ENCODE measurements at places on chromosomes 12 and 14.
A peak's percentile ranks its signal among the peaks of the same experiment; 100 is the strongest.

DNA sequence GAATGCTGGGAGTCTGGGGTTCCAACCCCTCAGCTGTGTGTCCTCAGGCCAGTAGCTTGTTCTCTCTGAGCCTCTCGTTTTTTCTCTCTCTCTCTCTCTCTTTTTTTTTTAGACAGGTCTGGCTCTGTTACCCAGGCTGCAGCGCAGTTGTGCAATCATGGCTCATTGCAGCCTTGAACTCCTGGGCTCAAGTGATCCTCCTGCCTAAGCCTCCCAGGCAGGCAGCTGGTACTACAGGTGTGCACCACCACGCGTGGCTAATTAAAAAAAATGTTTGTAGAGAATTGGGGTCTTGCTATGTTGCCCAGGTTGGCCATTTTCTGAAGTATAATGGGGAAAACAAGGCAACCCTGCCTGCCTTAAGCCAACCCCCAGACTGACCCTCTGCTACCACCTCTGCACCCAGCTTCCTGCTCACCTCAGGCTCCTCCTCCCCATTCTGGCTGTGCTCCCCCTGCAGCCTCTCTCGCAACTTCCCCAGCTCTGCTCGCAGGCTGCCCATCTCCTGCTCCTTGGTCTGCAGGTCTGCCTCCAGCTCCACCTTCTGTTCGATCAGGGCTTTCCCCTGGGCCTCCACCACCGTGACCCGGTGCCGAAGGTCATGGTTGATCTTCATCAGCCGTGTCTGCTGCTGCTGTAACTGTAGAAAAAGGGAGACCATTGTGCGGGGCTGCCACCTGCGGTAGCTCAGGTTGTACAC, 35.2 kb downstream of the RILPL1 start:
- DNase-seq, result no peak

DNA sequence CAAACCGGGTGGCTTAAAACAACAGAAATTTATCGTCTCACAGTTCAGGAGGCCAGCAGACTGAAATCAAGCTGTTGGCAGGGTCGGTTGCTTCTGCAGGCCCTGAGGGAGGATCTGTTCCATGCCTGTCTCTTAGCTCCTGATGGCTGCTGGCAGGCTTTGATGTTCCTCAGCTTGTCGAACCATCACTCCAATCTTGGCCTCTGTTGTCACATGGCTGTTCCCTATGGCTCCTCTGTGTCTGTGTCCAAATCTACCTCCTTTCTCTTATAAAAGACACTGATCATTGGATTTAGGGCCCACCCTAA, 14.0 kb downstream of the NFATC4 start:
- DNase-seq, result no peak

- DNase-seq, result no peak
Observed at GRCh38 chr14:43399289-43399688, 1107.8 kb downstream of the FSCB start.

DNA sequence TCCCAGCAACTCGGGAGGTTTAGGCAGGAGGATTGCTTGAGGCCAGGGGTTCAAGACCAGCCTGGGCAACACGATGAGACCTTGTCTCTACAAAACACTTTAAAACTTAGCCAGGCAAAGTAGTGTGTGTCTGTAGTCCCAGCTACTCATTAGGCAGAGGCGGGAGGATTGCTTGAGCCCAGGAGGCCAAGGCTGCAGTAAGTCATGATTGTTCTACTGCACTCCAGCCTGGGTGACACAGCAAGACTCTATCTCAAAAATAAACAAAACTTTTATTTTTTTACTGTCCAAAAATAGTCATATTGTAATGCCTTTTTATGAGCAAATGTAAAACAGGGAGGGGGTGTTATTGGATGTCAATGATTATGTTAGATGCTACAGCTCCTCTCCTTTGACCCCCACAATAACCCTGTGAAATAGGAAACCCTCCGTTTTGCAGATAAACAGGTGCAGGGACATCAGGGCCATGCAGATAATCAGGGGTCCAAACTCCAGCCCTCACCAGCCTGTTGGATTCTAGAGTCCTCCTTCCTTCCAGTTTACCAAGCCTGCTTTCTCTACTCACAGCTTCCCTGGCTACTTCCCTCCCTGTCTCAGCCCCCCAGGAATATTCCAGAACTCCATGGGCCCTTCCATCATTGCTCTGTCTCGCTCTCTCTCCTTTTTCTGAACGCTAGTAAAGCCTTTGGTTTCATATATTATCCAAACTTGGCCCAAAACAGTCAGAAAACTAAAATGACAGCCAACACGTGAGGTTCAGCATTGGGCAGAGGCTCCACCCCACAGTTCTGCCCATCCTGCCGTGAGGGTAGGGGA, 5.9 kb upstream of the FBLN5 start:
- peak; percentile 28 for DNase-seq

DNA sequence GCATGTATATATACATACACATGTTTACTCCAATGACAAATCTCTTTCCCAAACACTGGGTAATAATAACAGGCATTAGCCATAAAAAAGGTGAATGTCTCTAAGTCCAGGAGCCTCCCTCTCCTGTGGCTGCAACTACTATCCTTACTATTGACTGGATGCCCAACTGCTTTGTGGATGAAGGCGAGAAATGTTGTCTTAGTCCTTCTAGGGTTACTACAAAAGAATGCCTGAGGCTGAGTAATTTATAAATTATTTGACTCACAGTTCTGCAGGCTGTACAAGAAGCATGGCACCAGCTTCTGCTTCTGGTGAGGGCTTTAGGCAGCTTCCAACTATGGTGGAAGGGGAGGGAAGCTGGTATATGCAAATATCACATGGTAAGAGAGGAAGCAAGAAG, 366.0 kb upstream of the DDHD1 start:
- DNase-seq, result peak; percentile 38
